Cerebellum (tissue), 4 donors: ENCODE measurements at places on chromosomes 12 and 14.

DNA sequence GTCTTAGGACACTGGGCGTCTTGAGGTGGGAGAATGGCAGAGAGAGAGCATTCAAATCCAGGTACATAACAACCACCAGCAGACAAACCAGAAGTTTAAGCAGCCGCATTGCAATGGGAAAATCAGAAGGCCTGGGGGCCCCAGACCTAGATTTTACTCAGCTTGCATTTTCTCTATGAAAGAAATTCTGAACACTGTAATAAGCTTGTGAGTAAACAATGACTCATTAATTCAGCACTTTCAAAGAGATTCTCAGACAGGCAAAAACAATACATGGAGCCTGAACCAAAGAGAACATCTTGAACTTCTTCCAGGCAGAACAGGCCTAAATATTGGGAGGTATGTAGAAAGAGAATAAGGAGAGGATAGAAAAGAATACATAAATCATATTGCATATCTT, 69.8 kb upstream of the IFNG-AS1 start:
- no peak for DNase-seq

GRCh38 chr14:46488374-46488773, 163.2 kb downstream of the RPL10L start:
- DNase-seq, result no peak

- DNase-seq, result peak; percentile 20
Measured at GRCh38 chr12:80186727-80187217, 87.4 kb downstream of the OTOGL start.

GRCh38 chr14:49853572-49854375, 1.2 kb upstream of the NEMF start:
- peak; percentile 74 for DNase-seq

DNA sequence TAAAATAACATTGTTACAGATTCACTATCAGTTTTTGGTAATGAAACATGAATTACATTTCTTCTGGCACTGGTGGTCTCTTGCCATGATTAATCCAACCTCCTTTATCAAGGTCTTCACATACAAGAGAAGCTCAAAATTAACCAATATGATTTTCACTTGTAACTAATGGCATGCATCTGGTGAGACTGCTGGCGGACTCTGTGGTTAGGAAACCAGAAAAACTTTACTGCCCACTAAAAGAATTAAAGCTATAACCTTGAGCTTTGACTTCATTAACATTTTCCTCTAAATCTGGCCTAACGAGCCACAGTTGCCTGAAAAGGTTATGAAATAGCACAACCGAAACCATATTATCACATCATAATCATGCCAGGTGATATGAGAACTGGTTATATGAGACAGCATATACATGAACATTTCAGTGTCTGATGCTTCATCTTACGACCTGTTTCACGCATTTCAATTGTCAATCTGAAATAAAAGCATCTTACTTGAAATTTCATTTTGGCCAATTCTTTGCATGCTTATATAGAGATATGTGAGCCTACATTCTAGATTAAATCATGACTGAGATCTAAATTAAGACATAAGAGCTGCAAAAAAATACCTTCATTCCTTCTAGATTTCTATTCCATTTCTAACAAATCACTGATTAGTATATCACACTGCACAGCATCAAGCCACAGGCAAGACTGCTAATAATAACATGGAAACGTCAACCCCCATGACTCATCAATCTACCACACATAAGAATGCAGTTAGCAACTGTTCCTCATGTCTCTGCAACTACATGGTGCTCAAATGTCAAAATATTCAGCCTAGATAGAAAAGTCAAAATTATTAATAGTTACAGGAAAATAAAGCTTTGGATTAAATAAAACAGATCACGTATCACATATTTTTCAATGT, 89.3 kb downstream of the OSBPL8 start:
- peak; percentile 54 for DNase-seq

- no peak for DNase-seq
Measured at GRCh38 chr14:24182110-24182882, 6.3 kb downstream of the IPO4 start.

GRCh38 chr12:26936559-26937442, 980 bp downstream of the INTS13 start:
- DNase-seq, result no peak

GRCh38 chr12:3044141-3044630, 33.0 kb upstream of the TSPAN9 start:
- DNase-seq, result no peak

GRCh38 chr12:3592856-3593625, 102.0 kb downstream of the PRMT8 start:
- no peak for DNase-seq

- no peak for DNase-seq
Measured at GRCh38 chr14:74492776-74493342, at the start of gene NPC2. Gene NPC2, minus strand, starts transcription at chr14:74493305. Its CDS starts 31 bp downstream, at chr14:74493274.

GRCh38 chr14:64265222-64265621, 28.9 kb downstream of the ESR2 start:
- no peak for DNase-seq
